ENCODE measurements at places on chromosomes 6 and 20.

DNA sequence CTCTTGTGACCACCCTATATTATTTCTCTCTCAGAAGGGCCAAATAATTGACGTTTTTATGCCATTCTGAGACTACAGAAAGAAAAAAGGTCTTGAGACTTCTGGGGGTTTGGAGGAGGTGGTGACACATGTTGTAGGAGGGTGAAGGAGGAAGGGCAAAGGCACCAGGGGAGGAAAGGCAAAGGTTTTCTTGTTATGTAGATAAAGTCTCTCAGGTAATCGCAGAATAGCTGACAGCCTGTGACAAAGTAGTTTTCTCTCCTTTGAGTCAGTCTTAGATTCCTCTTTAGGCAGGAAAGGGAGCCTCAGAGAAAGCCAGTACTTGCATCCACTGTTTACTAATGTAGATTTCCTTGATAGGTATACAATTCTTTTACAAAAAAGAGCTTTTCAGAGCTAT lies 23.6 kb downstream of the OR2B2 start:
- DNase-seq: no peak

DNA sequence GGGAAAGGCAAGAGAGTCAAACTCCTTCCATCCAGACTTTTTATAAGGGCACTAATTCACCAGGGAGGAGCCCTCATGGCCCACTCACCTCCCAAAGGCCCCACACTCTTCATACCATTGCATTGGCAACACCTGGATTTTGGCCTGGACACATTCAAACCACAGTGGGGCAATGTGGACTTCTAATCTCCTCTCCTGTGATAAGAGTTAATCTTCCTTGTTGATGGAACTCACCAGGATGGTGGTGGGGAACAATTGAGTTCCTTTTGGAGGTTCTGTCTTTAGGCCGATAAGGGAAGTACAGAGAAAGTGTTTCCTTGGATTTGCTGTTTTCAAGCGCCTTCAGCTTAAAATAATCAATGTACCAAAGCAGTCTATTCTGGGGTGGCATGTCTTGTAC lies 268.7 kb downstream of the CD83 start:
- no peak for DNase-seq

DNA sequence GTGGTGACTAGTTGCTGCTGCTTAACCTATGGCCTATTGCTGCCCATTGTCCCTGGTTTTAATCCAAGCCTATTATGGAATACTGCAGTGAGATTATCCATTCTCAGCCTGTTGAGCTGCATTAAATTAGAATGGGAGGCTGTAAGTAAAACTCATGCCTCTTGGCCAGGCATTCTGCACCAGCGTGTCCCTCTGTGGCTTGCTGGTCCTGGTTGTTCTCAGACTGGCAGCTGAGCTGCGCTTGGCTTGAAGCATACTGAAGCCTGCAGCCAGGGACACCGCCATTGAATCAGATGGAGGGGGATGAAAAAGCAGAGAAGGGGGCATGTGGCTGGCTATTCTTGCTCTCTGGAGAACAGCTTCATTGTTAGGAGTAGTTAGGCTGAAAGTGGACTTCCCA lies 15.6 kb downstream of the LRRN4 start:
- DNase-seq: no peak

- no peak for DNase-seq
Measured at GRCh38 chr6:105045526-105045925, 88.6 kb downstream of the LIN28B start.

GRCh38 chr20:32595143-32595542 lies 10.0 kb upstream of the NOL4L start:
- DNase-seq: no peak

DNA sequence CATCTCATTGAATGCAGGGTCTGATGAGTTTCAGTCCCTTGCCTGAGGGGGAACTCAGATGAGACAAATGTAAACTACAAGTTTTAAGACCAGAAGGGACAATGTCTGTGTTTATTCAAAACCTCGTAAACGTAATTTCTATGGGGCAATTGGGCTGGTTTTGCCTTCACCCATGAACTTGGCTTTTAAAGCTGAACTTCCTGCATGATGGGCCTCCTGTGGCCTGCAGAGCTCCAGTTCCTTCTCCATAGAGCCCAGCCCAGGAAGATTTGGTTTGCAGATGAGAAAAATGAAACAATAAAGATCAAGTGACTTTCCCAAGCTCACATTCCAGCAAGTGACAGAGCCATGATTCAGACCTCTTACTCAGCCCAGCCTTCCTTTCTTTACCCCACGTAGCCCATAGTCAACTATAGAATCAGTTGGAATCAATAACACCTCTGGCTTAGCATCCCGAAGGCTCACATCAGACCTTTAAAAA lies 612.3 kb downstream of the UTRN start:
- no peak for DNase-seq

GRCh38 chr6:2951728-2952127 lies 19.6 kb downstream of the SERPINB6 start:
- DNase-seq: peak; percentile 19

All from CD4-positive, alpha-beta T cell treated with Interleukin-21 for 1 hour (primary cell).